ENCODE measurements at places on chromosomes 6 and 20.

- DNase-seq, result peak; percentile 20
These were observed 250.4 kb downstream of the FOXA2 start for GRCh38 chr20:22333885-22334545.

GRCh38 chr20:5192570-5193431 is 66.0 kb downstream of the CDS2 start:
- DNase-seq, result no peak

GRCh38 chr6:170371588-170371987 is 65.0 kb downstream of the FAM120B start:
- no peak for DNase-seq

GRCh38 chr6:74534465-74535211 is 671.2 kb downstream of the COL12A1 start:
- peak; percentile 40 for DNase-seq

DNA sequence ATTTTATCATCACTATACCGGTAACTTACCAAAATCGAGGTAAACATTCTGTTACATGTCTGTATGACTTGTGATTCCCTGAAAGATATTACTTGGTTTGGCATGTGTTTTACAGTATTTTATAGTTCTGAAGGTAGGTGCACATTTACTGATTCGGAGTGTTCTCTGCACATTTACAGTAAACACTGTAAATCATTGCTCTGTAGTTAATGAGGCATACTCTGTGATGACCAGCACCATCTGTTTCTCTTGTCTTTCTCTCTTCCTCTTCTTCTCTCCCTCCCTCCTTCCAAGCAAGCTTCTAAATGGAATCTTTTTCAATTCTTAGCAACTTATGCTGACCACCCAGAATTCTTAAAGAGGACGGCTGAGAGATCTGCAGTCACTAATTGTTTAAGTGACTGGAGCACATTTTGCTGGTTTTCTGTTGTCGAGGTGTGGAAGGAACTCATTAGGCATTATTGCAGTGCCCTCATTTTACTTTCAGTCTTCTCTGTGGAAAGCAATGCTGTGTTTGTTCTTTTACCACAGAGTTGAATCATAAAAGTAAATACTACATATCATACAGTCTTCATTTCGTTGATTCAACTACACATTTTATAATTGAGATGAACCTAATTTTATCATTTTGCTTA is 126.5 kb downstream of the UTRN start:
- peak; percentile 47 for DNase-seq

GRCh38 chr6:143176090-143177021 is 115.7 kb downstream of the AIG1 start:
- no peak for DNase-seq

DNA sequence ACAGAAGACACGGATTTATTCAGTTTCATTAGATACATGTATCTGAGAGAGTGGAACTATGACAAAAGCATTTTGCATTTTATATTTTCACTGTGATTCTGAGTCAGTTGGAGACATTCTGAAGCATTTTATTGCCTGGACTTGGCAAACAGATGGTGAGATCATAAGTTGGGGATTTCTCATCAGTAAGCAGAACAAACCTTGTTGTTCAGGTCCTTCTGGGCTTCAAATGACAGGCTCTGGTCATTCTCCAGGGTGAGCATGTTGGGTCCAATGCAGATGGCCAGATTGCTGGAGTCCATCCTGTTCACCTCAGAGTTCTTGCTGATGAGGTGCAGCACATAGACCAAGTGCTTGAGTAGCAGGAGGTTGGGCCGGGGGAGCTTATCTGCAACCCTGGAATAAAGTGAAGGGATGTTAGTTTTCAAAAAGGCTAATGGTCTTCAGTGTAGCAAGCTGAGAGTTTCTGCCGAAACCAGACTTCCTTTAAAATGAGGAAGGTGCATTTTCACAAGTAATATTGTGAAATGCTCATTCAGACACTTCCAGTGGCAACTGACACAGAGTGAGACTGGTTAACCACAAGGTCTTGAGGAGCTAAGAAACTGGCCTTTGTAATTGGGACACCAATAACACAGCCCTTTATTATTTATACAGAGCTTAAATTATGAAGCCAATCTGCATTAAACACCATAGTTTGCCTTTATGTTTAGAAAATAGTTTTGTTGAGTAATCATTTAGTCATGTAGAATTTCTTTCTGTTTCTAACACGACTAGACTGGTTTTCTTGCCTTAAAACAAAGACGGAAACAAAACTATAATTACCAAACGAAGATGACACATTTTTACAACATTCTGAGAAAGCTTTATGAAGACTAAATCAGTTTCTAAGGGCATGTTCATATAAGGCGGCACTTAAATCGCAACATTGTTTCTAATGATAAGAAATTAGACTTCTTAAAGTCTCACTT is 5.6 kb downstream of the TAGAP start:
- no peak for DNase-seq

Measured in right renal cortex interstitium (tissue), 3 donors.